NCI-H1694 (cell line): ENCODE measurements at places on chromosomes 6 and 20.

GRCh38 chr6:43229803-43230620, 731 bp upstream of the DNPH1 start:
- DNase-seq, result no peak

- no peak for DNase-seq
Measured at GRCh38 chr6:28794175-28795002, 129.4 kb downstream of the TRIM27 start.

GRCh38 chr6:70846207-70846835, 110.5 kb downstream of the B3GAT2 start:
- DNase-seq, result no peak

- DNase-seq, result no peak
Measured at GRCh38 chr6:166433096-166433495, 50.4 kb upstream of the MPC1 start.

DNA sequence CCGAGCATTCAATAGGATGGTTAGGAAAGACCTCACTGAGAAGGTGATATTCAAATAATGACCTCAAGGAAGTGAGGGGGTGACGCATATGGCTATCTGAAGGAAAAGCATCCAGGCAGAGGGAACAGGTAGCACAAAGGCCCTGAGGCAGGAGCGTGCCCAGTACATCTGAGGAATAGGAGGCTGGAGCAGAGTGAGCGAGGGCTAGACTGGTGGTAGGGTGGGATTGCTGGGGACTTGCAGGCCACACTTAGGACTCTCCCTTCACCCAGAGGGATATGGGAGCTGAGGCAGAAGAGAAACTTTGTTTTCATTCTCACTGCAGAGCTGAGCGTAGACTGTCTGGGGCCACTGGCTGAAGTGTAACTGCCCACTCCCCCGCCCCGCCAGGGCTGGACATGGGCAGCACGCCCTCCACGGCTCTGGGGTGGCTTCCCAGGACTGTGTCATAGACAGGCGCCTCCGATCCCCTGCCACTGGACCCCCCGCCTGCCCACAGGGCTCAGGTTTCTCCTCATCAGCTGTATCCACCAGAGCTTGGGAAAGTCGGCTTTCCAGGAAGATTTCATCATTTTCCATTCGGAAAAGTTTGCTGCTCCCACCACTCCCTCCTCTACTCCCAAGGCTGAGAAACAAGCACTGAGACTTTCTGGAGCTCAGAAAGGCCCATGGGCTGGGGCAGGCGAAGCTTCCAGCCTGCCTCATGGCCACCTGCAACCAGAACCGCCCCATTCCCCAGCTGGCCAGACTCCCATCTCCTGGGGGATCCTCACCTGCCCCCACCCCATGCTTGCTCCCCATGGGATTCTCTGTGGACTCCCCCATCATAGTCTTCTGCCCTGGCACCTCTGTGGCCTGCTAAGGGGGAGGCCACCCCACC, 142.6 kb downstream of the MRPL14 start:
- DNase-seq, result no peak

- DNase-seq, result no peak
Measured at GRCh38 chr6:165762876-165763275, 99.8 kb upstream of the PDE10A start.

- DNase-seq, result no peak
Measured at GRCh38 chr20:3318226-3318884, 79.4 kb upstream of the SLC4A11 start.

DNA sequence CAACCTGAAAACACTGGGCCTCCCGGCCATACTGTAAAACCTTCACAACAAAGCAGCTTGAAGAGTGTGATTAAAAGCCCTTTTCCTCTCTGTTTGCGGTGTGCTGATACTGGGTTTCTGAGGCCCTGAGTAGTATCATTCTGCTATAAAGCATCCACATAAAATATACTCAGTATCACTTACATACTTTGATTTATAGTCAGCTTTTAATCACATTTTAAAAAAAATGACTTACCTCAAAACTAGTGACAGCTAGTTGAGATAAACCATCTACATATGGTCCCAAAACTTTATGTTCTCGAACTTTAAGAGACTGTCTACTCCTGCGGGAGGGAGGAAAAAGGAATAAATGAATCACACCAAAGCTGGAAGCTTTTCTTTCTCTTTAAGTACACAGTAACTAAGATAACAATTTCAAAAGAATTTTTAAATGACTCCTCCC, 135.7 kb downstream of the KIF13A start:
- DNase-seq, result no peak

- DNase-seq, result no peak
Measured at GRCh38 chr6:16349544-16349943, 111.2 kb downstream of the GMPR start.

DNA sequence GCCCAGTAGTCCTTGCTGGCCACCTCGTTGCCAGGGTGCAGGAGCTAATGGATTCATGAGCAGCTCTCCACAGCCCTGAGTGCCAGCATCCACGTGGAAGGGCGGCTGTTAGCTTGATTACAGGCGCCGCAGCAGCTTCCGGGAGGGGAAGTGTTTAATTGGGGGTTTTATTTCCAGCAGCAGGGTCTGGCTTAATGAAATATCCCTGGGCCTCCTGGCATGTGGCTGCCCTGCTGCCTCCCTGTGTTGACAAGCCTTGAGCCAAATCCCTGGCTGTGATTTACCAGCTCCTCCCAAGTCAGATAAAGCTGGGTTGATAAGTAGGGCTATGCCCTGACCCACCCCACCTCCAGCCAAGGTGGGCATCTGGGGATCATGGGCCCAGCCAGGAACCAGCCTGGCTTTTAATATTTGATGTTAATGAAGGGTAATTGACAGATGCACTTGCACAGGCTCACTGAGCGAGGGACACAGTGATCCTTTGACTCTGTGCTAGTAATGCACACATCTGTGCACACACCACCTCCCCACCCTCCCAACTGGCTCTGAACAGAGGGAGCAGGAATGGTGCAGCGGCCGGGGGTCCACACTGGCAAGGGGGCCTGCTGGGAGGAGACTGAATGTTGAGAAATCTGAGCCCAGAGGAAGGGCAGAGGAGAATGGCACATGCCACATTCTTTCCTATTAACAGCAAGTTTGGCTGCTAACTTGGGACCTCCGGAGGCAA, 13.6 kb downstream of the GLP1R start:
- no peak for DNase-seq

GRCh38 chr20:19885939-19886660, 128.0 kb downstream of the RIN2 start:
- no peak for DNase-seq

DNA sequence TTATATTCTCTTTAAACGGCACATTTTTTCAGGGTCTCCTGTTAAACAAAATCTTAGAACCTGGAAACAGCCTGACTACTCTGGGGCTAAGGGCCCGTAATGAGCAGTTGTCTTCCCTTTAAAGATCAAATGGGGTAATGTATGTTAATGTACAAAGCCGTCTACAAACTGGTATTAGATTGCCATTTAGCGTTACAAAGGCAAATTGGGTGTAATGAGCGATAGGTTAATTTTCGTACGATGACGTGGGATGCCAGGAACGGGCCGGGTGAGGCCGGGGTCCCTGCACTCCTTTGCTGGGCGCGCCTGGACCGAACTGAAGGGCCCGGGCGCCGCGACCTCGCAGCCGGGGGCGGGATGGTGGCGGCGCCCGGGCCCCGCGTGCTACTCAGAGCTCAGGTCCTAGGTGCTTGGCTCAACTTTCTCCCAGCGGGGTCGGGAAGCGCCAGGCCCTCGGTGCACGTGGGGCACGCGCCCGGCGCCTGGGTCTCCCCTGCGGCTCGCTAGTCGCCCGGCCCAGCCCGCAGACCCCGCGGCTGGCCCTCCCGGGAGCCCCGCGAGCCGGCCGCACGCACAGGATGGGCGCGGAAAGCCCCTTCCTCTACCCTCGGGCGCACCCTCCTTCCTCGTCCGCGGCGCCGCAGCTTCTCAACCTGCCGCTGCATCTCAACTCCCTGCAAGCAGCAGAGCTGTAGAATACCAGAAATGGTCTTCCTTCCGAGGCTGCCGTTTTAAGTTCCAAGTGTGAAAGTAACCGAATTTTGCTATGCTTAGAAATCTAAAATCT, 5.9 kb downstream of the NKX2-4 start:
- no peak for DNase-seq

DNA sequence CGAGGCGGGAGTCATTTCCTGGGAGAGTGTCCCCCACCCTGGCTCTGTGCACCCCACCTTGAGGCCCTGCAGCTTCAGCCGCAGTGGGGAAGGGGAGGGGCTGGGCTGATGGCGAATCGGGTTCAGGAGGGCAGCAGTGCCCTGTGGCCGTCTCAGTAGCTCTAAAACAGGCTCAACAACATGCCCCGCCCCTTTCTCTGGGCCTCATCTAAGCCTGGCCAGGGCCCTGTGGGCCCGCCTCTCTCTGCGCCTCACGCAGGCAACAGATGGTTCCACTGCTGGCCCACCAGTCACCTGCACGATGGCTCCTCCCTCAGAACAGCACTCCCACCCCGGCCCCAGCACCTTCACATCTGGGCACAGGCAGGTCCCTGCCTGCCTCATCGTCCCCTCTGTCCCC, 30.2 kb downstream of the CHRNA4 start:
- DNase-seq, result no peak

GRCh38 chr6:35152067-35152707, 11.0 kb upstream of the TCP11 start:
- DNase-seq, result no peak

DNA sequence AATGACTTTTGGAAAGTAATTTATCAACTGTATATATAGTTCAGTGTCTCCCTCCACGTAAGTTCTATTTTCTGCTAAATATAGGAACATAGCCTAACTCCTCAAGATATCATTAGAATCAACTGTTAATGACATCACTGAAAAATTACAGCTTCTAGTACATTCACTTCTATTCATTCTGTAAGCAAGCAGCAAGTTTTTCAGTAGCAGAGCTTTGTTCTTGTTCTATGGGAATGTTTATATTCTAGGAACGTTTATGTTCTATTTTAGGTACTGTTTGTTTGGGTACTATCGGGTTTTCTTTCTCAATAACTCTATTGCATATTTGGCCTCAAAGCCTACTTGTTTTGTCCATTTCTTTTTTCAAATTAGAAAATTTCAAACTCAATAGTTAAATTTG, 525.6 kb downstream of the EPHA7 start:
- no peak for DNase-seq

DNA sequence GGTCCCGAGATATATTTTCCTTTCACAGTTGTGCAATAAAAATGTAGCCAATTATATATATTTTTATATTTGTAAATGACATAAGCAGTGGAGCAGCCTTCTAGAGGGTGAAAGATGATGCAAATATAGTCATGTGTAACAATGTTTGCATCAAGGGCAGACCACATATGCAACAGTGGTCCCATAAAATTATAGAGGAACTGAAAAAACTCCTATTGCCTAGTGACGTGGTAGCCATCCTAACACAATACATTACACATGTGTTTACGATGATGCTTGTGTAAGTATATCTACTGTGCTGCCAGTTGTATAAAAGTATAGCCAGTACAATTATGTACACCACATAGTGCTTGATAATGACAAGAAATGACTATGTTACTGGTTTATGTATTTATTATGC, 162.8 kb downstream of the ZFAND3 start:
- no peak for DNase-seq

DNA sequence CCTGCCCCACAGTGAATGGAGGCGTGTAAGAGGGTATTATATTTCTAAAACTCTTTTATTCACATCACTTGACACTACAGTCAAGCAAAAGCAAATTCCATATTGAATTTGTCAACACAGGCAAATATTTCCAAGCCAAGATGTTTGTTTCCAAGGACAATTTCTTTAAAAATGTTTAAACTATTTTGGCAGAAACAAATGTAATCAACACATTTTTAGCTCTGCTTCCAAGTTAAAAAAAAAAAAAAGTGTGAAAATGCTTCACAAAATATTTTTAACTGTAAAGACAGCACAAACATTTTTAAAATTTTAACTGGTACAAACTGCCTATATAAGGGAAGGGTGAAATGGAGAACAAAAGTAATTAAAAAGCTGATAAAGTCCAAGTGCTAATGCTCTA, 44.9 kb upstream of the DST start:
- no peak for DNase-seq

GRCh38 chr6:131998255-131998982, 47.2 kb upstream of the CCN2 start:
- no peak for DNase-seq

- DNase-seq, result no peak
Measured at GRCh38 chr6:20118892-20119291, 93.4 kb downstream of the MBOAT1 start.

DNA sequence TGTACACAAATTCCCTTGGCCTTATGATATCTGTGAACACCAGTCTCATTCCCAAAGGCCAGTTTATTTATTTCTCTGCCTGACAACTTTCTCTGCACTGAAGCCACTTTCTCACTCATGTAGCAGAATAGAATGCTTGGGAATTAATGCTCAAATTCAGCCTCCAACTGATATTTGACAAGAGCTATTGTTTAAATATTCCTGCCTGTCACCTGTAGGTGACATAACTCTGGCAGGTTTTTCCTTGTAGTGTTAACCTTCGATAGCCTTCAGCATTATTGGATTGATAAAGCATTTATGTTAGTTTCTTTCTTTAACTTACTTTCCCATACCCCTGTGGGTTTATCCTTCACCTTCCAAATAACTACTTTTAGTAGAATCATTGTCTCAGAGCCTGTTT, 1183.2 kb upstream of the ADGRB3 start:
- DNase-seq, result no peak

- no peak for DNase-seq
Measured at GRCh38 chr6:167306401-167306998, 15.4 kb downstream of the UNC93A start.

GRCh38 chr20:57966620-57967019, 256.8 kb upstream of the PMEPA1 start:
- no peak for DNase-seq

GRCh38 chr20:48866936-48867335, 39.1 kb upstream of the PREX1 start:
- no peak for DNase-seq

DNA sequence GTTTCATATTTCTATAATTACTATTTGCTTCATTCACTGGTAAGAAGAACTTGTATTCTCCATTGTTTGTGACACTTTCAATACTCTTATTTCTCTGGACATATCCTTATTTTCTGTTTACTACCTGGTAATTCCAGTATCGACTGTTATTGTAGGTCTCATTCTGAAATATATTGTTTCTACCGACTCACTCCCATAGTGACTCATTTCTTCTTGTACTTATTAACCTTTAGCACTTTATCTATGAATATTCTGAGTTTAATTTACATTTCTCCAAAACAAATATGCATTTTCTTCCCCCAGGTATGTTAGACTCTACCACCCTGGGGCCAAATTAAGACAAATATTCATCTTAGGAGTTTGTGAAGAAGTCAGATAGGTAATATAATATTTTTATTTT, 164.5 kb upstream of the BTBD3 start:
- no peak for DNase-seq

GRCh38 chr6:47376930-47377329, 67.2 kb upstream of the TNFRSF21 start:
- no peak for DNase-seq
